Activated CD4-positive, alpha-beta T cell treated with anti-CD3 and anti-CD28 coated beads, Interleukin-2, amount 10 ng/mL, durations not matched to agents 7 days and 5 days (primary cell): ENCODE measurements at places on chromosomes 6 and 20. TPM values are rescaled to one million over a fixed set of nuclear protein-coding genes. Genes with fewer than 3 reads are reported as not detected.

DNA sequence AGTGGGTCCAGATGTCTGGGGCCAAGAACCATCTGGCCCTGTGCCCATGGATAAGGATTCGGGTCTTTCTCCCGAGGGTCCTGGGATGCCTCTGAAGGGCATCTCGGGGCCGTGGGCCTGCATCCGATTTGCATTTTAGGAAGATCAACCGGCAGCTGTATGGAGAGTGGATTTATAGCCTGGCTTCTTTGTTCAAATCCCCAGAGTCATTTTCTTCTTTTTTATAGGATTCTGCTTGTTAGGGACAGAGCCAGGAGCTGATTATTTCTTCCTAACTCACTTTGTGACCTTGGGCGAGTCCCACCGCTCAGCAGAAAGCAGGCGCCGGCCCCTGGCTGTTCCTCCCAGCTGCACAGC lies 52.9 kb upstream of the APCDD1L start:
- no peak for DNase-seq

- DNase-seq: no peak
Measured at GRCh38 chr20:61789329-61789728, 276.4 kb downstream of the TAF4 start.

DNA sequence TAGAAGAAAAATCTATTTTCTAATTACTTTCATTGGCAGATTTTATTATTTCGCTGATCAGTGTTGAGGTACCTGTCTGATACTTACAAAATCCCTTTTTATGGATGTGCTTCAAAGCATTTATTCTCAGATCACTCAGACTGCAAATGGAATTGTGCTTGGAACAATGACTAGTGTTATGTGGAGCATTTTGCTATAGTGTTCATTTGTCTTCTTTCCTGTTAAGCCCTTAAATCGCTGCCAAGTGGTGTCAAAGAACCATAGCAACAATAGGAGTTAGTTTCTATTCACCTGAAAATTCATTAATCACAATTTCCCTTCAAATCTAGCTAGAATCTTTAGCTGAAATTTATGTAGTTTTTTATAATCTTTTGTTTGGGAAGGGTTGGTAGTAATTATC lies 29.8 kb downstream of the SMPDL3A start:
- DNase-seq: no peak

- DNase-seq: no peak
Measured at GRCh38 chr20:38810926-38811630, 5.6 kb downstream of the PPP1R16B start.

- DNase-seq: no peak
Measured at GRCh38 chr6:47722194-47722593, 23.8 kb downstream of the ADGRF4 start.

GRCh38 chr6:121008553-121008952 lies 325.7 kb downstream of the TBC1D32 start:
- no peak for DNase-seq

The TREML2 gene
- total RNA-seq: 25.8 TPM

The ELOVL4 gene
- total RNA-seq: 0.79 TPM

GRCh38 chr20:48787861-48788375 lies 39.9 kb downstream of the PREX1 start:
- DNase-seq: no peak

- no peak for DNase-seq
Measured at GRCh38 chr6:131101911-131102680, 33.2 kb upstream of the AKAP7 start.

DNA sequence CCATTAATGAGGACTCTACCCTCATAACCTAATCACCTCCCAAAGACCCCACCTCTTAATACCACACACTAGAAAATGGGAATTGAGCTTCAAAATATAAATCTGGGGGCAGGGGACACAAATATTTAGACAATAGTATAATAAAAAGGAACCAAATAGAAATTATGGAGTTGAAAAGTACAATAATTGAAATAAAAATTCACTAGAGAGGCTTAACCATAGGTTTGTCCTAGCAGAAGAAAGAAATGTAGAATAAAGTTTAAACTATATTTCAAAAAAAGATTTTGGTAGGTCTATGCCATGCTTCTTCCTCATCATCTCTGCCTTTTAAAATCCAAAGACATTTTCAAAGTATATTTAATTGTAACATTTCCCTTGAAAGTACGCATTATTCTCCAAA lies 19.5 kb upstream of the HLA-DQA1 start:
- no peak for DNase-seq

DNA sequence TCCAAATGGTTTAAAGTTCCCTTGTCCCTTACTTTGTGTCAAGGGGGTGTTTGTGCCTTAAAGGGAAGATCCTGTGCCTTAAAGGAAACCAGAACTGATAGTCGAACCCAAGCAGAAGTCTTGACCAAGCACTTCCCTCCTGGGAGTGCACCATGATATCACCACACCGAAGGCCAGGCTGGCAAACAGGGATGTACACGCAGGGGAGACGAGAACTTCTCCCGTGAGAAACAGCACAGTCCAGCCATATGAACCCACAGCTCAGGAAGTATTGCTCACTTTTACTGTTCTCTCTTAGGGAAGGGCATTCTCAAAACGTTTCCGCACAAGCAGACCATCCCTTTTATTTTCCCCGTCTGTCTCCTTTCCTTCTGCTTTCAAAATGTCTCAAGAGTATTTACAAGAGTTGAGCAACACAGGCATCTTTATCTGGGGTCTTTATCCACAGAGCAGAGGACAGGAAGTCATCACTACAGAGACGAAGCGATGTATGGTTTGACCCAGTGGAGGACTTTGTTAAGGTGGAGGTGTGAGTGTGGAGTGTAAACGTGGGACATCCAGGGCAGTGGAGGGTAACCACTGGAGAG lies 12.8 kb upstream of the SERPINB1 start:
- DNase-seq: no peak

The F13A1 gene
- not detected for total RNA-seq

GRCh38 chr6:71404145-71404966 lies 115.7 kb downstream of the OGFRL1 start:
- no peak for DNase-seq

GRCh38 chr20:53621482-53622246 lies 28.0 kb upstream of the ZNF217 start:
- no peak for DNase-seq

- DNase-seq: no peak
Measured at GRCh38 chr20:51643390-51643789, 100.9 kb upstream of the NFATC2 start.

- no peak for DNase-seq
Measured at GRCh38 chr20:58065508-58066361, 162.7 kb downstream of the ANKRD60 start.

The KCNG1 gene
- total RNA-seq: not detected

DNA sequence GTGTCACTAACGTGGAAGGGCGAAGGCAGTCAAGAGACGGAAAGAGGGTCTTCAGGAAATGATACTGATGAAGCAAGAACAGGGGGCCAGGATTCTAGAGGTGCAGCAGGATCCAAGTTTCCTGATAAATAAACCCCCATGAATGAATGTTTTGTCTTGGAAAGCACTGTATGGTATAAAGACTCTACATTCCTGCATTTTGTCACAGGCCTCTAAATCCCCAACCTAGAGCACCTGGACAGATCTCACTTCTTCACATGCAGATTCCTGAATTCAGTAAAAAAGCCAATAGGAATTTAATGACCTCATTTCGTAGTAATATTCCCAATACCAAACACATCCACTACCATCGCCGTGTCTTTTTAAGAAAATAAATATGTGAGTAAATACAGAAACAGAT lies 577.8 kb downstream of the PRKN start:
- no peak for DNase-seq

The C6orf52 gene
- 1.1 TPM for total RNA-seq

- no peak for DNase-seq
Measured at GRCh38 chr6:167691533-167692312, 135.0 kb upstream of the AFDN start.

The SPINT4 gene
- total RNA-seq: not detected

The LZTS3 gene
- 0.62 TPM for total RNA-seq

- no peak for DNase-seq
Measured at GRCh38 chr6:83431545-83432155, 799 bp upstream of the ME1 start.

GRCh38 chr6:11358904-11359830 lies 126.7 kb upstream of the NEDD9 start:
- no peak for DNase-seq

GRCh38 chr6:130215526-130215925 lies 7.2 kb downstream of the SAMD3 start:
- DNase-seq: peak; percentile 70

DNA sequence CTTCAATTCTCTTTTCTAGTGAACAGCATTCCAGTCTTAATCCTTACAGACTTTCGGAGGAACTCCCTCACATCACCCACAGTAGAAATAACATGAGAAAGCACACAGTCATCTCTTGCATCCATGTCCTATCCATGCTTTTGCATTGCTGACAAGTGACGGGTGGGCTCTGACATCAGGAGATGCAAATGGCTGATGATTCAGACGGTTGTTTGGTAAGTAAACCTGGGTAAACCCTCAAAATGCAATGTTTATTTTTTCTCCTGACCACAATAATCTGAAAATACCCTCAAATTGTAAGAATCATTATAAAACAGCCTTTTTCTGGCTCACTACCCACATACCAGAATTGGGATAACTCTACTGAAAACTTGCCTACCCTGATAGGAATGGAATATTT lies 792.0 kb downstream of the MAFB start:
- DNase-seq: no peak

The FRK gene
- 0.02 TPM for total RNA-seq

The BFSP1 gene
- 2.2 TPM for total RNA-seq

DNA sequence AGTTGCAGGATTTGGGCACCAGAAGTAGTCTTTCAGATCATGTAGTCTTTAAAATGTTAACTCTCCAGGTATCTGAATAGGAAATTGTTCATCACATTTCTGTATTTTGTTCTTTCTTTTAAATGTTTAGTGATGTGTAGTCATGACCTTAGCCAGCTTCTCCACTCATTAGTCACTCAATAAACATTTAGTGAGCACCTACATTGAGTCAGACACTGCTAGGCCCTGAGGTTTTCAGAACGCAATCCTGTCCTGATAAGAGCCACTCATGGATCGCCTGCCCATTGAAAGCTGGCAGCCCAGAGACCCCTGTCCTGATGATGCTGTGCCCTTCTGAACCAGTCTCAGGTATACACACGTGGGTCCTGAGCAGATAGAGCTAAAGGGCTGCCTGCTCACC lies 163.4 kb upstream of the HEY2 start:
- no peak for DNase-seq

The RRBP1 gene
- total RNA-seq: 50.8 TPM

DNA sequence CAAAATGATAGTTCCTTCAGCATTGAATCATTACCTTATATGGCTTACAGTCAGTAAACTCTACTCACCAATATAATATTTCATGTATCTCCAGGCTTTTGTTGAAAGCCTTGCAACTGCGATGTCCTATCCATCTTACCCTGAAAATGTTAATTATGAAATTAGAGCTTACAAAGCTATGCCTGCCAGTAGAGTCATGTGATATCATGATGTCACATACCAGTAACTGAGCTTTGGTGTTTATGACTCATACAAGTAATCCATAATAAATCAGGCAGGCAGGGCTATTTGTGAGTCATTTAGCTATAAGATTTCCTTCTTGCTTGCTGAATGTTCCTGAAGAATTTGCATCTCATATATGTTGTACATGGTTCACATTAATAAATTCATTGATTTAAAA lies 44.9 kb upstream of the FAM83B start:
- DNase-seq: no peak

The ABRACL gene
- total RNA-seq: 174 TPM

The FGD2 gene
- total RNA-seq: 1.5 TPM

GRCh38 chr6:7993952-7994351 lies 70.2 kb downstream of the BLOC1S5 start:
- no peak for DNase-seq

DNA sequence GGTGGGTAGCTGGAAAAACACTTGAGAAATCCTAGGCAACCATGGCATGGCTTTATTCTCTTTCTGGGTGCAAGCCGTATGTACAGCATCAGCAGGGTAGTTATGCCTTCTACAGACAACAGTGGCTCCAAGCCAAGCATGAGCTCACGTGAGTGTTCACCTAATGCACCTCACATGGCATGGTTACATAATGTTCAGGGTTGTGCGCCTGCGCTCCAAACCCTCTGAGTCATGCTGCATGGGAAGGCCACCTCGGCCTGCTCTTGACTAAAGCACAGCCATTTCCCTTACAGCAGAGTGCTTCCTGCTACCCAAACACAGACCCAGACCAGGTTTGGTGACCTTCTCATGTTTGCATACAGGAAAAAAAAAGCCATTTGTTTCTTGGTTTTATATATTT lies 96.2 kb downstream of the VIP start:
- no peak for DNase-seq

DNA sequence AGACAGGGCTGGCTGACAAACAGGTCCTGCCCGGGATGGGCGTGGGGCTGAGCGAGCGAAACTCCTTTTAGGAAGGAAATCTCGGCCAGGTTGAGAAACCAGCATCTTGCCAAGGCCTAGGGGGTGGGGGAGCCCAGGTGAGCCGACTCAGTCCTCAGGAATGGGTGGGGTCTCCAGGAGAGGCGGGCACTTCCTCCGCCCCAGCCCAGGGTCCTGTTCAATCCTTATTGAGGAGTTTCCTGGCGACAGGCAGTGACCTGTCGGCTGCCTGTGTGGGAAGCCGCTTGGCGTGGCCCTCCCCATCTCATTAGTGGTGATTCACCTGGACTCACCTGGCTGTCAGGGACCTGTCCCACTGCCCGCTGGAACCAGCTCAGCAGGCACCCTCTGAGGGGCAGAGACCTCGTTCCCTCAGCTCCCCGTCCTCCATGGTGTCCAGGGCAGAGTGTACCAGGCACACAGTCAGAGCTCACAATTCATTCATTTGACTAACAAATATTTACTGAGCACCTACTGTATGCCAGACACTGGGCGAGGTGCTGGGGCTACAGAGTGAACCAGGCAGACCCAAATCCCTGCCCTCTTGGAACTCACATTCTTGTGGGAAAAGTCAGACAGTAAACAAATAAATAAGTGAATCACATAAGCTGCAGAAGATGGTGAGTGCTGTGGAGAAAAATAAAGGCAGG lies 51.1 kb downstream of the FGD2 start:
- no peak for DNase-seq

The SS18L1 gene
- 17.3 TPM for total RNA-seq

- no peak for DNase-seq
Measured at GRCh38 chr6:722608-723007, 29.7 kb upstream of the EXOC2 start.

DNA sequence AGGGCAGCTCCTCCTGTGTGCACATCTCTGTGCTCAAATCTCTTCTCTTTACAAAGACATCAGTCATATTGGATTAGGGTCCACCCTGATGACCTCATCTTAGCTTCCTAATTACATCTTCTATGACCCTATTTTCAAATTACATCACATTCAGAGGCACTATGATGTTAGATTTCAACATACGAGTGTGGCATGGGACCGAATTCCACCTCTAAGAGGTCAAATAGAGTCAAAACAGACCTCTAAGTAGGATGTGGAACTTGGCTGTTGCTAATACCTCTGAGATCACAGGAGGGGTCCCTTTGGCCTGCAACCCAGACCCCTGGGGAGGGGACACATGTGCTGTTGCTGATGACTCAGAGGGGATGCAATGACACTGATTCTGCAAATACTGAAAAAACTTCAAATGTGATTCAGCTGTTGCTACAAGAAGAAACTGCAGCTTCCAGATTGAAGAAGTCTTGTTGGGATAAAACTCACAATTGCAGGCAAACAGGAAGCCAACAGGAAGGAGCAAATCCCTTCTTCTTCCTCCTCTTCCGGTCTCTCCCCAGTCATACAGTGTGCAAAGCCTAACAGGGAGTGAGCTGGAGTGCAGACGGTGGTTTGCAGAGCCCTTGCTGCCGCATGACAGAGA lies 216.2 kb downstream of the MYLK4 start:
- no peak for DNase-seq
